ENCODE measurements at places on chromosomes 5 and 9.

DNA sequence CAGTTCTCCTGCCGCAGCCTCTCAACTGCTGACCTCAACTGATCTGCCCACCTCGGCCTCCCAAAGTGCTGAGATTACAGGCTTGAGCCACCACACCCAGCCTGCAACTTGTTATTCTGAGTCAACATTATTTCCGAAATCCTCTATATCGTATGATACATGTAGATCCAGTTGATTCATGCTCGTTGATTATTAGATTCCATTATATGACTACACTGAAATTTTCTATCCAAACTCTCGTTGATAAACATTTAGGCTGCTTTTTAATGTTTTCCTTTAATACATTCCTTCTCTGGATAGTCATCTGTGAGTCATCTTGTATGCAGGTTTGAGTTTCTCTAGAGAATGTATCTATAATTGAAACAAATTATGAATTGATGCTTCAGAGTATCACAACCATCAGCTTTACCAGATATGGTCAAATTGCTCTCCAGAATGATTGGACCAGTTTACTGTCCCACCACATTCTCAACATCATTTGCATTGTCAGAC, 4.1 kb downstream of the CDK7 start:
- no peak for DNase-seq

- no peak for DNase-seq
Measured at GRCh38 chr9:133087429-133088145, 25.8 kb downstream of the CEL start.

GRCh38 chr5:67971971-67972821, 243.4 kb upstream of the PIK3R1 start:
- no peak for DNase-seq

DNA sequence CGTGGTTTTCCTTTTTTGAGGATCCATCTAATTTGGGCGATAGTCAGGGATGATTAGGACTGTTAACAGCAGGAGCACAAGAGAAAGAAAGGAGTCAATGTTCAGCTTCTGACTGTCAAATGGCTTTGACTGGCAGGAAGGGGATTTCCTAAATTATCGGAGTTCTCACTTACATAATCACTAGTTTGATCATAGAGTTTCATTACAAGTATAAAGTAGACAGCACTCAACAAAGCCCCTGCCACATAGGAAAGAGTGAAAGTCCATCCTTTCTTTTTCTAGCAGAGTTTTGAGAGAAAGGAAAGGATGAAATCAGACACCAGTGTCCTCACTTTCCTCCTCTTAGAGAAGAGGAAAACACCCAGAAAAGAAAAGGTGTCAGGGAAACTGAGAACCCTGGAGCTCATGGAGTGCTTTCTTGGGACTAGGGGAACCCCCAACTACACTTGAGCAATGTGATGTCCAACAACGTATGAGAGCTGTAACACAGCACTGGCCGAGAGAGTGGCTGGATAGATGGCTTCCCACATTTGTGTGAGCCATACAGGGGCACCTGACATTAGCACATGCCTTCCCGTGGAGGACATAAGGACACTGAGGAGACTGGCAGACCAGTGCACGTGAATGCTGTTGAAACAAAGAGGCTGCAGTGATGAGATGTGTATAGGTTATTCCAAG, 26.0 kb upstream of the LPAR1 start:
- DNase-seq: no peak

DNA sequence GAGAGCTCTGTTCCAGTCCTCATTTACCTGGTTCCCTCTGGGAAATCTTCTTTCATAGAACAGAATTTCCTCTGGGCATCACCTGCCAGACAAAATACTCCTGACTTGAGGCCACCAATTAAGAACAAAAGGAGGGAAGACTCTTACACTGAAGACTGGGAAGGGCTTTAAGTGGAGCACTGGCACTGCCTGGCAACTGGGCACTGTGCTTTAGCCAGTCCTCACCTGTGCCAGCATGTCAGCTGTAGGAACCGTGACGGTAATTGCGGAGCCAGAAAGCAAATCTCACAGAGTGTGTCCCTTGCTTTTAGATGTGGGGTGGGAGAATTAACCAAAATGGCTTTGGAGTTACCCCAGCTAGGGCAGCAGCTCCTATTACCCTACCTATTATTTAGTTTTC, 40.6 kb downstream of the FAM219A start:
- no peak for DNase-seq

- DNase-seq: no peak
Measured at GRCh38 chr9:36598273-36598672, 25.6 kb downstream of the MELK start.

DNA sequence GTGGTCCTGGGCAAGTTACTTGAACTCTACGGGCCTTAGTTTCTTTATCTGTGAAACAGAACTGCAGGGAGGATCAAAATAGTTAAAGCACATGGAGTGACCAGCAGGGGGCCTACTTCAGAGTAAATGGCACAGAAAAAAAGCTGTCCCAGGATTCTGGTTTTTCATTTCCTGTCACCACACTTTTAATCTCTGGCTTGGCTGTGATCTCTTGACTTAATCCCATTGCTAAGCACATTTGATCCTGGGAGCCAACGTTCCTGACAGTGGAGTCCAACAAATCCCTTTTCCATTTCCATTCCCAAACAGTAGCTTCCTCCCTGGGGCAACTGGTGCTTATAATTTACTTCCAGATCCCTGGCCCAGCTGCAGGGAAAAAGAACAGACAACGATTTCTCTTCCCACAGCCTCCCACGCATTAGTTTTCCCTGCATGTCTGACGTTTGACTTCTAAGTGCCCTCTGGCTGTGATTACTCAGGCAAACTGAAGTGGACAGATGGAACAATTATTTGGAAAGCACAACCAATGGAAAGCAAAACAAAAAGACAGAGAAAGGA, 136.5 kb upstream of the STK32A start:
- DNase-seq: no peak

DNA sequence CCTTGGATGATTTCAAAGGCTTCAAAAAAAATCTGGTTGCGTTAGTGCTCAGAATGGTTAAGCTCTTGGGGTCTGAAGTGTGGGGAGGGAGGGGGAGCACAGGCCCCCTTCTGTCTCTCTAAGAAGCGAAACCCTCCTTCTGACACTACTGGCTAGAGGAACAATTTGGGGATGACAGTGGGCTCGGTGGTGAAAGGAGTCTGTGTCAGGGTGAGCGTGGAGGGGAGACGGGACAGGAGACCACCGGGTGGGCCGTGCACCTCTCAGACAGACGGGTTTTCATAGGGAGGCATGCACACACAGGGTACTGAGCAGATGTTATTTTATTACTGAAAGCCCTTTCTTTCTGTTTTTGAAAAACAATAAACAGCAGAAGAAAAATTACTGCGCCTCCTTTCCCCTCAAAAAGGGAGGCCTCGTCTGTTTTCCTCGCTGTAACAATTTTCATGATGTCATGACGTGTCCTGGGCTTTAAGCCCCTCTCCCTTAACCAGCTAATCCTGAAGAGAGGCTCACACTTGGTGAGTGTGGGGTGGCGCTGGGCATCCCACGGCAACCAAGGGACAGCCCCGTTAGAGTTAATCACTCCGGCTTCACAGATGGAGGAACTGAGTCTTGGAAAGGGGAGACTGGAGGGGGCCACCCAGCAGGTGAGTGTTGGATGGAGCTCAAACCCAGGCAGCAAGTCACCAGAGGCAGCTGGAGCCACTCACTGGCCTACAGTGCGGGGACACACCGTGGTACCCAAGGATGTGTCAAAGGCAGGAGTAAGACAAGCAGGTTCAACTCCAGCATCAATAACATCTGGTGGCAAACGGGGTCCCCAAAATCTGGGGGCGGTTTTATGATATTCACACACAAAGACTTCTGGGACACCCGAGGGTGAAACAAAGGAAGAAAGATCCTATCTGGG, 53.4 kb downstream of the PTCH1 start:
- no peak for DNase-seq

DNA sequence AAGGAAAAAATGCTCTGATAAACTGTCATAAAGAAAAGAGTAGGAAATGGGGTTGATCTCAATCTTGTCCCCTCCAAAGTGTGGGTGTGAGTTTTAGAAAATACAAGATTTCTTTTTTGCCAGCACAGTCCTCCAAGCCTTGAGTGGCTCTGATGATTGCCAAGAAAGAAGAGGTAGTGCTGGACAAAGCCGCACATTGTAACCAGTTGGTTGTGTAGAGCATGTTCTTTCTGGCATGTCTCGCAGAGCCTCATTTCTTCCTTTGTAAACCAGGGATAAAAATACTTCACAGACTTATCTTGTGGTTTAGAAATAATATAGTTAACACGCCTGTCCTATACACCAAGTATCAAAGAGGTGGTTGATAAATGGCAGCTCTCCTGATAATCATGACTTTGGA, 30.4 kb downstream of the PRLR start:
- no peak for DNase-seq

DNA sequence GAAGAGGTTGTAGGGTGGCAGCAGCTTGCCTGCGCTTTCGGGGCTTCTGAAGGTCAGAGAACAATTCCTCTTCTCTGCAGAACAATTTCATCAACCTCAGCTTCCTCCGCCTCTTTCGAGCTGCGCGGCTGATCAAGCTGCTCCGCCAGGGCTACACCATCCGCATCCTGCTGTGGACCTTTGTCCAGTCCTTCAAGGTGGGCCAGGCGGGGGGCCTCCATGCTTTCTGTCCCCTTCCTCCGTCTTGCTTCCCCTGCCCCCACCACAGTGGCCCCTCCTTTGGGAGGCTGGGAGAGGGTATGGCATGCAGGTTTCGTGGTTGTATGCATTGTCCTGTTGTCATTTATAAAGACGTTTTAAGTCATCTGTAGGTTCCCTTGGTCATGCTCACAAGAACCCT, 195.8 kb downstream of the CACNA1B start:
- DNase-seq: peak; percentile 78

DNA sequence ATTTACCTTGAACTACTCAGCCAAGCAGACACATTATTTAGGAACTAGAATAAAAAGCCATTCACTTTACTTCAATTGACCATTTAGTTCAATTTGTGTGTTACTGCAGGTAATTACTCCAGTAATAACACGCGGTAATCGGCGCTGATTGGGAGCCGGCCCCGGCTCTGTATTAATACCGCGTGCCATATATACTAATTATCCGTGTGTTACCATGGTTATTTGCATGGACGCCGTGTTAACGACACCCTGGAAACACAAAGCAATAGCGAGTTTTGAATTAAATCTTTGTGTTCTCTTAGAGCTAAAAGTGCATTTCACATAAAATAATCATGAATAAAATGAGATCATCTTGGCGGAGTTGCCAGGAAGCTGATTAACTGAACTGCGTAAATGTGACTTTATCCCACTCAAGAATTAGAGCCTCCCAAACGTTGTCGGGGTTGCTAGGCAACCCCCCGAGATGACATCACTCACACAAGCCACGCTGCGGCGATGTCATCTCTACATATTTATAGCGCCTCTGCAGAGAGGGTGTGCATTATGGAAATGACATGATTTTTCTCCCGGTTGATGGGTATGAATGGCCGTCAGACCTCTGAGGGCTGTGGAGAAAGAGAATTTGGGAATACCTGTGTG, 41.4 kb upstream of the RNU6ATAC start:
- DNase-seq: peak; percentile 88

DNA sequence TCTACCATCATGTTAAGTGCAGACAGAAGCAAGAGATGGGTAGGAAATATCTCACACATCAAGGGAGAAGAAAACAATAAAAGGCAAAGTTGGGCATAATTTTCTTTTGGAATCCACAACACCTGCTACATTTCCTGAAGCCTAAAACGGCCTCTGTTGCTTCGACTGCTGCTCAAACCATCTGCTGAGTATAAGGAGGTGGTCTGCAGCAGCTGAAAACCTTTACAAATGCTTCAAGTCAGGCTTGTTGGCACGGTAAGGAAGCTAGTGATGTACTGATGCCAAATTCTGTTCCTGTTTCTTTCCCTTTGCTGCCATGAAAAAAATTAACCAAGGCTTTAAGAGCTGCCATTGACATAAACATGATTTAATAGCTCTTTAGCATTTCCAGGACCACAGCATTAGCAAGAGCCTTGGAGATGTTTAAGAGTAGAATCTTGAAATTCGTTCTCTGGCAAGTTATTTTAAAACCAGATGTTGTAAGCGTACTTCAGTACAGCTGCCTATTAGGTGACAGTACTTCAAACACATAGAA, 75.6 kb downstream of the DMRTA1 start:
- DNase-seq: no peak

GRCh38 chr5:96733771-96734500, 71.8 kb downstream of the CAST start:
- DNase-seq: peak; percentile 62

GRCh38 chr9:134189470-134190231, 25.3 kb upstream of the RNU6ATAC start:
- peak; percentile 83 for DNase-seq

DNA sequence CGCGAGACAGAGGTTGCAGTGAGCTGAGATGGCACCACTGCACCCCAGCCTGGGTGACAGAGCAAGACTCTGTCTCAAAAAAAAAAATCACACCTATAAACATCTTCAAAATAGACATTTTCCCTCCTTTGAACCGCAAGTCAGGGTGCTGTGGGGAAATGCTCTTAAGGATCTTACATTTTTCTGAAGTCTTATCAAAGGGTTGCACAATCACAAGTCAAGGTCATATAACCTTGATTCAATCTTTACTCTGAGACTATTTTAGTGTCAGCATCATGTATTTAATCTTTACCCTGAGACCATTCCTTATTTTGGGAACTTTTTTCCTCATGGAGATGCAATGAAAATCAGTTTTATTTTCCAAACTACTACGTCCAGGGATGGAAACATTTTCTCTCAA, 62.8 kb upstream of the RANBP3L start:
- no peak for DNase-seq

DNA sequence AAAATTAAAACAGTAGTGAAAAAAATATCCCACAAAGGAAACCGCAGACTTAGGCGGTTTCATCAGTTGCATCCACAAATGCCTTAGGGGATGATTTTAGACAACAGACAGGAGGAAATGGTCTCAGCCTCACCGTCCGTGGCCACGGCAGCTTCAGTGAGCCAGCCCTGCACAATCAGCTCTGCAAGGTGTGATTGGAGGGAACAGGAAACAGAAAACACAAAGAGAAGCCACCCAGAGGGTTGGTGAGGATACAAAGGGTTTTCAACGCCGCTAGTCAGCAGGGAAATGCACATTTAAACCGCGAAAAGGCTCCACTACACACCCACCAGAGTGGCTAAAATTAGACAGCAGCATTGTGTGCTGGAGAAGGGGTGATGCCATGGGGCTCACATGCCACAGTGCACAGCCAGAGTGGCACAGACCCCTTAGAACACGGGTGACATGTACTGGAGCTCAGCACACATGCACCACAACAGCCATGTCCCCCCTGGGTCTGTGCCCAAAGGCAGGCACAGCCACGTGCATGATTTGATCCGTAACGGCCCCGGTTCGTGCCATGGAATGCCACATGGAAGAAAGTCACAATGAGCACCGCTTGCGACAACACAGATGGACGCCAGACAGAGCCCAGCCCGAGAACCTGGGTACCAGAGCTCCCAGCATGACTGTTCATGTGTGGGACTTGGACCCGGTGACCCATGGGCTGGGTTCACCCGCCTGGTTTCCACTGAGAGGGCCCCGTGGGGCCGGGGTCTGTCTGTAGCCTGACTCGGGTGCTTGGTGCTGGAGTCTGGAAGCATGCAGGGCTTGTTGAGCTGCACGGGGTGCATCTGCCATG, 18.3 kb upstream of the TERT start:
- no peak for DNase-seq

- no peak for DNase-seq
Measured at GRCh38 chr9:109477258-109478050, 20.7 kb downstream of the PTPN3 start.

- no peak for DNase-seq
Measured at GRCh38 chr5:116482394-116482793, 92.2 kb downstream of the SEMA6A start.

- DNase-seq: no peak
Measured at GRCh38 chr5:113902917-113903660, 389.6 kb downstream of the YTHDC2 start.

- peak; percentile 76 for DNase-seq
Measured at GRCh38 chr9:133333566-133333965, 2.4 kb downstream of the SURF6 start.

Data from lower leg skin (tissue), 4 donors.